Prostate gland (tissue), 2 donors: ENCODE measurements at places on chromosomes 3 and 15. TPM values are rescaled to one million over a fixed set of nuclear protein-coding genes. Genes with fewer than 3 reads are reported as not detected.

Gene CRBN
- 69.4 TPM for total RNA-seq

Gene RASL12
- total RNA-seq: 124 TPM

DNA sequence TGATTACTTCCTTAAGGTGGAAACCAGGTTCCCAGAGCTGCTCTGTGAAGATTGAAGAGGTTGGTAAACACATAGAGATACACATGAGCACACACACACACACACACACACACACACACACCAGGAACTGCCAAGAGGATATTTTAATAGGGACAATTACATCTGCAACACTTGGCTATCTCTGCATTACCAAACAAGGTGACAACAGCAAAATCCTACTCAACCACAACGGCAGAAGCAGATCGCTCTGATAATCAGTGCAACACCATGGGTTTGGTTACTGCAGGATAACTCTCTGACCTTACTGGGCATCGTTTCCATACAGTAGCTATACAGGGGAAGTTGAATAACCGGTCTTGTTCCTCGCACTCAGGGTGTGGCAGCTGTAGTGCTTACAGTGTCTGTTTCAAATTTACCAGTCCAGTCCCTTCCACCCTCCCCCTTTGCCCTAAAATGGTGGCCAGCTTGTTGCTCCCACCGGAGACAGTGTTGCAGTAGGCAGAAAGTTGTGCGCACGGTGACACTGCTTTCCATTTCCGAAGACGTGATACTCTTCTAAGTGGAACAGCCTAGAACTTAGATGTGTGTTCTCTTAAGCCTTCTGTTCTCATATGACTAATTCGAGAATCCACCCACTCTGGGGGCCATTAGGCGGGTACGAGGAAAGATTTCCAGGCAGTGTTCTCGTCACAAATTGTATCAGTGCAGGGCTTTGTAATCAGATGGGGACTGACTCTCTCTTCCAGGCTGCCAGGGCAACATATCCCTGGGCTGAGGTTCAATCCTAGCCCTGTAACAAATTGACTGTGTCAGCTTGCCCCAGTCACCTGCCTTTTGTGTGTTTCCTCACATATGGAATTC is 176.2 kb downstream of the P3H2 start:
- DNase-seq: peak; percentile 71

Gene SHISA5
- 152 TPM for total RNA-seq

- DNase-seq: no peak
Measured at GRCh38 chr3:196941729-196942225, 551 bp downstream of the NCBP2 start.

Gene ITIH4
- total RNA-seq: 4.9 TPM

DNA sequence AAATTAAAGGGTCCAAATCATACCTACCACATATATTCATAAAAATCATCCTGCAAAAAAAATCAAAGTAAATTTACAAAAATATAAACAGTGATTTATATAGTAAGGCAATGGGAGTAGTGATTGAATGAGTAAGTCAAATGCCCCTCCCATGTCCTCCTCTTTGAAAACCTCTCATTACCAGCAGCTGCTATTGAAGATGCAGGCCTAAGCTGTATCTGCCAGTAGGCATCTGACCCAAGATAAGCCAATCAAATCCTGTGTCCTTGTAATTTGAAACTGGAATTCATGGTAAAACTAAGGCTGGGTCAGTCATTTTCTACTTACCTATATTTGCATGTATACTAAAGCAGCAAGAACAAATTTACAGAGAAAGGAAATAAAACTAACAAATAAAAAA is 60.4 kb upstream of the POU1F1 start:
- DNase-seq: no peak

DNA sequence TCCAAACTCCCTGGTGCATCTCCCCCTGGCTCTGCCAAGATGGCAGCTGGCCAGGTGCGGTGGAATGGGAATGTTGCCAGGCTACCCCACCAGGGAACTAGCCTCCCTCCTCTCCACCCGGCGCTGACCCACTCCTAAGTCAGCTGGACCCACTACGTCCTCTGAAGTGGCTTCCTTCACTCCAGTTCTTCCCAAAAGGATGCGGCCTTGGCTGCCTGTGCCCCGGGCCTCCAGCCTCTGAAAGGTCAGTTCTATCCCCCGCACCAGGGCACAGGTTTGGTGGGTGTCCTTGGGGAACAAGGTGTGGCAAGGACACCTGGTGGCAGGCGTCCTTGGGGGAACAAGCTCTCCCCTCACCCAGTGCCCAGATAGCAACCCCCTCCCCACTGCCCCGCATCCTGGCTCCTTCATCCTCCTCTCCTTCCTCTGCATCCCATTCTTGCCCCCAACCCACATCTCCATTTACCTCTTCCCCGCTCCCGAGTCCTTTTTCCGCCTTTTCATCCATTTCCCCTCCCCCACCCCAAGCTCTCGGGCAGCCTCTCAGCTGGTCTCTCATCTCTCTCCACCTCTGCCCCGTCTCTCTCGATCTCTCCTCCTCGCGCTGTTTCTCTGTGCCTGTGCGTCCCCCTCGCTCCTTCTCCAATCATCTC is 54.0 kb downstream of the LHFPL4 start:
- no peak for DNase-seq

DNA sequence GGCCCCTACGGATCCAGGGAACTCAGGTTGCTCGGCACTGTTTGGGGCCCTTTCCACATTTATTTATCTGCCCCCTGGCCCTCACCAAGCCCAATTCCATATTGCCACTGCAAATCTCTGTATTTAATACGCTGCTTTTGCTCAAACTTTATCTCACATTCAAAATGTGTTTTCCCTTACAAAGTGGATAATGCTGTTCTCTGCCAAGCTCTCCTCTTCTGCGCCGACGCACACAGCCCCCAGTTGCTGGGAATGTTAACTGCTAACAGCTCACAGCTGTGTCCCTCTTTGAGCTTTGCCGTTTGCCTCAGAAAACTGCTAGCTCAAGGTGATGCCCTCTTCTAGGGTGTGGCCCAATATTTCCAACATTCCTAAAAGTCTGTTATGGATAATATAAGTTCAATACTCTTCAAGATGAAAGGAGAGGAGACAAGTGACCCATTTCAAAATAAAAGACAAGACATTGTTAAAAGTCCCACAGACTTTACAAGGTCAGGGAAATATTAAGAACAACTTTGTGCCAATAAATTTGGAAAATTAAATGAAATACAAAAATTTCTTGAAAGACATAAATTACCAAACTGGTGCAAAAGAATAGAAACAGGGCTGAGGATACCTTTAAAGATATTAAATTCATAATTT is 12.6 kb upstream of the FBN1 start:
- DNase-seq: no peak

GRCh38 chr3:77065750-77066149 is 25.9 kb downstream of the ROBO2 start:
- DNase-seq: no peak

- DNase-seq: no peak
Measured at GRCh38 chr3:78140866-78141265, 1101.0 kb downstream of the ROBO2 start.

Gene FETUB
- not detected for total RNA-seq

DNA sequence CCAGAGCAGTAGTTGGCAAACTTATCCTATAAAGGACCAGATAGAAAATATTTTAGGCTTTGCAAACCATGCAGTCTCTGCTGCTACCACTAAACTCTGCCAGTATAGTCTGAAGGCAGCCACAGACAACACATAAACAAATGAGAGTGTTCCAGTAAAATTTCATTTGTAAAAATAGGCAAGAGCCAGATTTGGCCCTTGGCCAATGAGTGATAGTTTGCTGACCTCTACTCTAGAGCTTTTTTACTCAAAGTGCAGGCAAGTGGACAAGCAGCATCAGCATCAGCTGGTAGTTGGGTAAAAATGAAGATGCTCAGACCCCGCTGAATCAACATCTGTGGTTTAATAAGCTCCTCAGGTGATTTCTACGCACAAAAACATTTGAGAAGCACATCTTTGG is 269.8 kb downstream of the NTRK3 start:
- no peak for DNase-seq

DNA sequence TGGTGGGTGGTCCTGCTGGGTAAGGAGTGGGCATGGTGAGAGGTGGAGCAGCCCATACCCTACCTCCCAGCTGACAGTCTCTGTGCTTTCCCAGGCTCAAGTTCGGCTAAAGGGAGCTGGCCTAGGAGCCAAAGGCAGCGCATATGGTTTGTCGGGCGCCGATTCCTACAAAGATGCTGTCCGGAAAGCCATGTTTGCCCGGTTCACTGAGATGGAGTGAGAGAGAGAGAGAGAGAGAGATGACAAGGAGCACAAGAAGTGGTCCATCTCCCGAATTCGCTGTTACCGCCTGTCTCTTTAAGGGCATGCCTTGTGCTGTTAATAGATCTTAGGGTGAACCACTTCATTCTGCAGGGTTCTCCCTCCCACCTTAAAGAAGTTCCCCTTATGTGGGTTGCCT is 29.5 kb downstream of the RBM5 start:
- DNase-seq: no peak

Gene ZNF774
- total RNA-seq: 7.5 TPM

Gene SLC6A1
- total RNA-seq: 0.18 TPM

GRCh38 chr3:32106929-32107362 is 526 bp downstream of the GPD1L start:
- DNase-seq: peak; percentile 51
